ENCODE measurements at places on chromosomes 2 and 18.

DNA sequence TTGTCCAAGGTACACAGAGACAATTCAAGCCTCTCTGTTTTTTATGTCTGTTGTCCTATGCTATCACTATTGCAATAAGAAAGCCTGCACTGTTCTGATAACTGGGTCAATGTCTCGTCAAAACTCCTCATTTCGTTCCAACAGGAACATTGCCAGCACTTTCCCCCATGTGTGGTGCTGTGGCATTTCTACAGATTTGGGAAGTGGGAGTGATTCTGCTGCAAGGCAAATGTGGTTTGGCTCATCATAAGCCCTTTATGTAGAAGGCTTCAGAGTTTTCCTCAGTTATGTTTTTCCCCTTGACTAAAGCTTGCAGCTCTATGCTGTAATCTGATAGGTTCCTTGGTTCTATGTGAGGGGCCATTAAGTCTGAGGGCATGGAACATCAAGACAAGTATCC, 324.1 kb upstream of the TCF4 start:
- DNase-seq: no peak

GRCh38 chr2:240451791-240452461, 16.5 kb downstream of the GPC1 start:
- no peak for DNase-seq

- no peak for DNase-seq
These were observed 53.3 kb downstream of the FECH start for GRCh38 chr18:57533006-57533867.

GRCh38 chr2:85394261-85394681, 15.9 kb downstream of the CAPG start:
- no peak for DNase-seq

GRCh38 chr18:14075196-14075595, 57.0 kb downstream of the ZNF519 start:
- DNase-seq: no peak
